ENCODE measurements at places on chromosomes 3 and 15.

- H3K4me3 ChIP-seq, result no peak overlapping the region
- peaks cover 2% of the 10 kb centered on the region for H3K27me3 ChIP-seq
- no peak overlapping the region for H3K27ac ChIP-seq
- no peaks in the 10 kb centered on the region for H3K36me3 ChIP-seq
- DNase-seq, result no peak
Measured at GRCh38 chr15:70179309-70179892, 81.7 kb upstream of the TLE3 start.

DNA sequence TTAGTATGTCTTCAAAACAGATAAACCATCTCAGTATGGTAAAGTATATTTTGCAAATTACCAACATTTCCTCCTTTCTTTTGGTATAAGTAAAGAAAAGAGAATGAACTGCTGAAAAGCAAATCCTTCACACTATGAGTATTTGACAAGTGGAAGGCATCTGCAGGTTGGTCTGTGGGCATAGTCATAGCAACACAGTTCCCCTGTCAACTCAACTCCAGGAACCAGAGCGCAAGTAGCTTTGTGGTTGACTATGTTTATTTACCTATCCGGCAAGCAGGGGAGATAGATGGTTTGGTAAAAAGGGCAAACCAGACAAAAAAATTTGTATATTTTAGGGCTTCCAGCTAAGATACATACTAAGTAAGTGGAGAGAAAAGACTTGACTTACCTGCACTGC, 88.3 kb upstream of the PPIB start:
- peaks cover 1% of the 10 kb centered on the region for H3K36me3 ChIP-seq
- H3K27me3 ChIP-seq, result no peaks in the 10 kb centered on the region
- DNase-seq, result no peak
- no peak overlapping the region for H3K27ac ChIP-seq

- no peak overlapping the region for H3K4me3 ChIP-seq
- H3K4me1 ChIP-seq, result peaks cover 36% of the 10 kb centered on the region
- no peaks in the 10 kb centered on the region for H3K27me3 ChIP-seq
- H3K27ac ChIP-seq, result no peak overlapping the region
Measured at GRCh38 chr3:45571216-45571615, 23.3 kb upstream of the LIMD1 start.

DNA sequence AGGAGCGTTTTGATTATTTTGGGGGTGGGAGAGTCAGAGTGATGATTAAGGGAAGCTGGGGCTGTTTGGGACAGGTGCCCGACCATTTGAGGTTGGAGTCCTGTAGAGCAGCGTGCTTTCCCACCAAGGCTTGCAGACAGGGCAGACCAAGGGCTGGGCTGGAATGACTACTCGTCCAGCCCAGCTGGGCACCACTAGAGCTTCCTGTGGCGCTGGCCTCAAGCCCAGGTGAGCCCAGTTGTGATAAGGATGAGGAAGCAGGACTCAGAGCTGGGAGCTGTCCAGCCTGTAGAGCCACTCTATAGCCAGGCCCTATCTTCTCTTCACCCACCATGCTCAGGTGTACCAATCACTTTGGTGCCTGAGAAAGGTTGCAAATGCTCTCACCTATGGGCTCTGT, 75.8 kb upstream of the ACAN start:
- H3K27ac ChIP-seq, result no peak overlapping the region
- H3K27me3 ChIP-seq, result no peaks in the 10 kb centered on the region
- peaks cover 41% of the 10 kb centered on the region for H3K4me1 ChIP-seq
- no peaks in the 10 kb centered on the region for H3K36me3 ChIP-seq
- no peak for DNase-seq

DNA sequence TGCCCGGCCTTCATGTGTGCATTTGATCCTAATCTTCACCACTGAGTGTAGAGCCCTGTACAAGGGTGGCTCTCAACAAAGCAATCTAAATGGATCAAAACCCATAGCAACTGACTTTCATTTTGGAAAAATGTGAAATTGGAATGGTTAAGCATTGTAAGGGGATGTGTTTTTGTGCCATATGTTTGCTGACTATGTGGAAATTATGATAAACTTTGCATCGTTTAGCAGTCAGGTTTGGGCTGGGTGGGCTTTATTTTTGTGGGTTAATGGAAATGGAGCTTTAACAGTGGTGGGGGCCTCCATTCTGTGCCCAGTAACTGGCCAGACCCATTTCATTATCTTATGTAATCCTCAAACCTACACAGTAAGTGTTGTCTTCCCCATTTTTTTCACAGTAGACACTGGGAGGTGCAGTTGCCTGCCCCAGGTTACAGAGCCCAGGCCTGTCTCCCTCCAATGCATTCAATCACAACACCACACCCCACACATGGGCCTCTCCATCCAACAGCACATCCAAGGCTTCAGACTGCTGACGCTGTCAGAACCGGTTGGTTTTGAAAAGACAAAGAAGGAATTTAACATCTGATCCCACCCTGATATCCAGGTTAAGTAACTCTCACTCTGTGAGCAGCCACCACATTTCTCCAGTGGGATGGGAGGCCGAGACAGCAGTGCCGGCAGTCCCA, 136.3 kb upstream of the ABHD17C start:
- H3K36me3 ChIP-seq, result no peaks in the 10 kb centered on the region
- DNase-seq, result no peak
- no peak overlapping the region for H3K27ac ChIP-seq

- DNase-seq, result no peak
- no peak overlapping the region for H3K27ac ChIP-seq
- no peak overlapping the region for H3K4me3 ChIP-seq
- H3K4me1 ChIP-seq, result no peaks in the 10 kb centered on the region
Measured at GRCh38 chr3:196397941-196398340, 34.3 kb downstream of the UBXN7 start.

DNA sequence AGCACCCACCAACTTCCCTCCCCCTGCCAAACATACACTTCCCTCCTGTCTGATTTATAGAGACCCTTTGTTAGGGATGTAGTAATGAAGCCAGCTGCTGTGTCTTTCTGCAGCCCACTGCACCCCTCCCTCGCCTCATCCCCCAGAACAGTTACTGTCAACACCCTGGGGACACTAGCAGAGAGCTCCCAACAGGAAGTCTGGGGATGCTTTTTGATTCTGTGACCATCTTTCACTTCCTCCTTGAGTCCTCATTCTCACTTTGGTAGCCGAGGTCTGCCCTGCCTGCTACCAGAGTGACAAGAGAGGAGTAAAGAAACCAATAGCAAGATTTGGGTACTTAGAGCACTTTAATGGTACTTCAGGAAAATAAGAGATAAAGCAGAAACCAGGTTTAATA, 201.6 kb downstream of the SATB1 start:
- peak overlapping the region; percentile 38 for H3K4me3 ChIP-seq
- no peaks in the 10 kb centered on the region for H3K36me3 ChIP-seq
- peak; percentile 84 for DNase-seq
- H3K27ac ChIP-seq, result peak overlapping the region; percentile 67
- peaks cover 70% of the 10 kb centered on the region for H3K4me1 ChIP-seq

DNA sequence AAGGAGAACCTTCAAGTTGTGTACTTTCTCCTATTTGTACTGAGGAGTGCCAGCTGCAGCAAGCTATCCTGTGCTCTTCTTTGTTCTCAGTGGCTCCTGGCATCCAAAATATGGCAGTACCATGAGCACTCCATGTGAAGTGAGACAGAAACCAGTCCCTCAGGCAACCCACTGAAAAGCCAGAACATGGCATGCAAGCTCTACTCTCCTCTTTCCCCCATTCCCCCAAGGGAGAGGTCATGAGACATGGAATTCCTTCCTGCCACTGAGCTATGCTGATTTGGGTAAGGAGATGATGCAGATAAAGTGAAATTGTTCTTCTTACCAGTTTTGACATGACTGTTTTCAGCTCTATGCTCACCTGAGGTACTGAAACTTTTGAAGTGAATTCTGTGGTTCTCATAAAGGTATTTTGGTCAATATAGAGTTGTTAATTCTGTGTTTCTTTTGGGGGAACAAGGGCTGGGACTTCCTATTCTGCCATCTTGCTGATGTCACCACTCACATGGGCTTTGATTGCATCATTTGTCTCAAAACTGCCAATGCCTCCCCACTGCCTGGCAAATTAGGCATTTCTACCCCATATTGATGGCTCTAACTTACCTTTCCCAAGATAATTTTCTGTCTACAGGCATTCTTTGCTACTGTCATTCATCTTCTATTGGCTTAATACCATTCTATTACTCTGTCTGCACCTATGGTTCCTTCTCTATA, 22.8 kb upstream of the CEP152 start:
- no peak overlapping the region for H3K27ac ChIP-seq

DNA sequence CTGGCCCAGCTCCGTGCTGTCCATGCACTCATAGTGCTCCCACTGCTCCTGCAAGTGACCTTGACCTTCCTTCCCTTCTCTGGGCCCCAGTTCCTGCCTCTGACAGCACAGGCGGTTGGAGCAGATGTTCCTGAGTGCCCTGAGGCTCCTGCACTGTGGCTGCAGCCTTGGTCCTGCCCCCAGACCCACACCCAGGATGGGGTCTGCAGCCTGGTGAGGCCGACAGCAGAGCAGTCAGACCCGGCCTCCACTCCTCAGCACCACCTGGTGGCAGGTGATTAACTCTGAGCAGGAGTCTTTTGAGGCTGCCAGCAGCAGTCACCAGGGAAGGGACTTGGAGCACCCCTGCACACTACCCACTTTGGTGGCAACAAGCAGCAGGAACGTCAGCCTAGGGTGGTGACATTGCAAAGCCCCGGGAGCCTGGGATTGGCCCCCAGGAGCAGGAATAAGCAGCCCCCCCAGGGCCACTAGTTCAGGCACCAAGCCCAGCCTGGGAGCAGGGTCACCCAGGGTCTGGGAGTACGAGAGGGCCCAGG, 64.6 kb downstream of the CYP11A1 start:
- H3K27ac ChIP-seq, result no peak overlapping the region
- no peaks in the 10 kb centered on the region for H3K4me1 ChIP-seq
- H3K27me3 ChIP-seq, result no peaks in the 10 kb centered on the region
- no peak overlapping the region for H3K4me3 ChIP-seq
- H3K36me3 ChIP-seq, result no peaks in the 10 kb centered on the region
- peak; percentile 52 for DNase-seq

DNA sequence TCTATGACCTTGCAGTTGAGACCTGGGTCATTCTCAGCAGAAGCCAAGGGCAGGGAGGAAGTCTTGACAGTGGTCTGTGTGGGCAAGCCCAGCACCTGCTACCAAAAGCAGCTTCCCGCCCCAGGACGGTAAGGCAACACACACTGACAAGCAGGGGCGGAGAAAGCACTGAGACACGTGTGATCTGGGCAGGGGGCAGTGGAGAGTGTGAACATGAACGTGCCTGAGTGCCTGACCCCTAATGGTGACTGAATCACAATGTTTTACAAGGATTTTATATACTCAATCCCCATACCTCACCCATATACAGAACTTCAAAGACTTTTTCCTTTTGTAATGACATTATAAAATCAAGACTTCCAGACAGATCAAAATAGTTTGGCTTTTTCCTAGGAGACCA, 35.2 kb downstream of the ANP32A start:
- no peak overlapping the region for H3K4me3 ChIP-seq
- no peaks in the 10 kb centered on the region for H3K27me3 ChIP-seq
- peaks cover 79% of the 10 kb centered on the region for H3K36me3 ChIP-seq
- no peak for DNase-seq
- H3K27ac ChIP-seq, result no peak overlapping the region
